Foreskin melanocyte (primary cell): ENCODE measurements at places on chromosomes 13 and 19.

- DNase-seq = no peak
Observed at GRCh38 chr13:76293751-76294150, 592.5 kb downstream of the KCTD12 start.

DNA sequence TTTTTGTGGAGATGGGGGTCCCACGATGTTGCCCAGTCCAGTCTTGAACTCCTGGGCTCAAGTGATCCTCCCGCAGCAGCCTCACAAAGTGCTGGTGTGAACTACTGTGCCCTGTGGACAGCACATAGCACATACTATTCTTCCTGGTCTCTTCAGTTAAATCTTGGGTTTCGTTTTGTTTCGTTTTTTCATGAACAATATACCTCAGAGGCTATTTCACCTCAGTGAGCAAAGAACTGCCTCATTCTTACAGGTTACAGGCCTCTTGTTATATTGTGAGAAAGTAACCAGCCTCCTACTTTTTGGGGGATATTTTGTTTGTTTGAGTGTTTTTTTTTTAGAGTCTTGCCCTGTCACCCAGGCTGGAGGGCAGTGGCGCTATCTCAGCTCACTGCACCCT lies 1.3 kb upstream of the C3 start:
- no peak for DNase-seq

DNA sequence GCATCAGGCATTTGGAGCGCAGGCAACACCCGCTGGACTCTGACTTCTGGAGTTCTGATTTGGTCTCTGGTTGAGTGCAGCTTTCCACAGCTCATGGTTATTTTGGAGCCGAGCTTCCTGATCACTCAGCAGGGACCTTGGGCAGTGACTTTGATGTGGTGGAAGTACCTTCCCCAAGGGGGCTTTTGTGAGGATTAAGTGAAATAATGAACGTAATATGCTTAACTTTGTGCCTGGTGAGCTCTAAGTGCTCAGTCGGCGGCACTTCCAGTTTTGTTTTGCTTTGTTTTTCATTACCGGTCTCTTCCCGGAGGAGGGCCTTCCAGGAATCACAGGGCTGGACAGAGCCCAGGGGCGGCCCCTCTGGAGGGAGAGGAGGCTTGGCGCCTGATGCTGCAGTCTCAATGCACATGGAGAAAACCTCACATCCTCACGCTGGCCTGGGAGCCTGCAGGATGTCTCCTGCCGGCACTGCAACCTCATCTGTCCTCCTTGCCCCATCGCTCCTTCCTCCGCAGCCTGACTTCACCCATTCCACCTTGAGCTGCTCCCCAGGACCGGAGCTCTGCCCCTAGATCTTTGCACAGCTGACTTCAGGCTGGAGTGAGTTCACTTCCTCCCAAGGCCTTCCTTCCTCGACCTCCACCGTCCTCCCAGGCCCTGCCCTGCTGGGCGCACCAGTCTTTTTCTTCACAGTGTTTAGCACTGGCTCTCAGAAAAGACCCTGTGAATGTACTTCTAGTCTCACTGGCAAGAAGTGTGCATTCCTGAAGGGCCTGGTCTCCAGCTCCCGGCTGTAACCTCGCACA lies 1.5 kb downstream of the PLEKHF1 start:
- no peak for DNase-seq

DNA sequence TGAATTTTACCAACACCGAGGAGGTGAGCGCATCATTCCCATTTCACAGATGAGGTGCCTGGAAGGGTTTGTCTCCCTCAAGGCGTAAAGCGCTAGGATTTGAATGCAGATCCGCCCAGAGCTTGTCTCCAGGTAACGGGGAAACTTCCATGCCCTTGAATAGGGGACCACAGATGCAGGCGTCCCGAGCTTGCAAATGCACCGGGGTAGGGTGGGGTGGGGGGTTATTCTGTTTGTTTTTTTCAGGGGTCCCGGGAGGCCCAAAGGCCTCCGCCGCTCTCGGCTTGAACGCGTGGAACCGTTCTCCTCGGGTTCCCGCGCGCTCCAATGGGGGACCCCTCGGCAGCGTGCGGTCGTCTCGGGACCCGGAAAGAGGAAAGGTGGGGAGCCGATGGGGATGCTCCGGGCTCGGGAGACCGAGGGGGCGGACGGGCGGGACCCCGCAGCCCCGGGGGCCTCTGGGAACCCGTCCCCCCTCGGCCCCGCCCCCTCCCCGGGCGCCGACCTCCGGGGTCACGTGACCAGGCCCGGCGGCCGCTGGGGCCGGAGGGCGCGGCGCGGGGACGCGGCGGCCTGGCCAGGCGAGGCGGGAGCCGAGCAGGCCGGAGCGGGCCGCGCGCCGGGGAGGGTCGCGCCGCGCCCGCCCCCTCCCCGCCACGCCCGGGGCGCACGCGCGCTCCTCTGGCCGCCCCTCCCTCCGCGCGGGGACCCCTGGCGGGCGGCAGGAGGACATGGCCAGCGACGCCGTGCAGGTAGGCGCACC lies at the start of gene PKN1:
Gene PKN1, plus strand, starts transcription at position 516 of the 763 bp plus-strand sequence. Its CDS starts 216 bp downstream, at position 732.
- no peak for DNase-seq

GRCh38 chr19:6260912-6261650 lies 18.7 kb downstream of the MLLT1 start:
- no peak for DNase-seq

- DNase-seq = no peak
Observed at GRCh38 chr19:54436628-54437252, 12.3 kb upstream of the LENG8 start.

DNA sequence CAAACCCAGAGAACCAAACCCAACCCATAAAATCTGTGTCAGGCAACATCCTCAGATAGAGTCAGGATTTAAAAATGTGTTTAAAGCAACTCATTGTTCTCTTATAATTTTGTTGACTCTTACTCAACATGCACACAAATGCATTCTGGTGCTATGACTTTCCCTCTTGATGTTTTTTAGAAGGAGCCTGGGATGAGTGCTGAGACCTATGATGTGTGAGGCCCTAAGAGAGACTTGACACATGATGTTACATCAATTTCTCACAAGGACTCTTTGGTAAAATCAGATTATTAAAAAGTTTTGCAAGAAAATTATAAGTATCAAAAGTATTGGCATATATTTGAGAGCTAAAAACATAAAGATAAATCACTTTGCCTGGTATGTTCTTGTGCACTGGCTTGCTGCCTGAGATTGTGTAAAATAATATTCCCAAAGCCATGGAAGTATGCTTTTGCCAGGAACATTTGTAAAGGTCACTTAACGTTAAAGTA lies 173.9 kb downstream of the DCLK1 start:
- DNase-seq = no peak

GRCh38 chr13:80547885-80548825 lies 207.2 kb upstream of the SPRY2 start:
- DNase-seq = no peak

- DNase-seq = no peak
Observed at GRCh38 chr13:81682081-81682630, 1341.2 kb upstream of the SPRY2 start.

DNA sequence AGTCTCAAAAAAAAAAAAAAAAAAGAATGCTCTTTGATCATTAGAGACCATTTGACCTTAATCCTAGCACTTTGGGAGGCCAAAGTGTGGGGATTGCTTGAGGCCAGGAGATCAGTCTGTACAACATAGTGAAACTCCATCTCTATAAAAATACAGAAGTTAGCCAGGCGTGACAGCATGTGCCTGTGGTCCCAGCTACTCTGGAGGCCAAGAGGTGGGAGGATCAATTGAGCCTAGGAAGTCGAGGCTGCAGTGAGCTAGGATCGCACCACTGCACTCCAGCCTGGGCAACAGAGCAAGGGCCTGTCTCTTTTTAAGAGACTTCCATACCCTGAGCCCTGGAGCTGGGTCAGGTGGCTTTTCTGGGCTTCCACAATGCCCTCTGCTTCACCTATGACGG lies 11.5 kb upstream of the COLGALT1 start:
- no peak for DNase-seq

DNA sequence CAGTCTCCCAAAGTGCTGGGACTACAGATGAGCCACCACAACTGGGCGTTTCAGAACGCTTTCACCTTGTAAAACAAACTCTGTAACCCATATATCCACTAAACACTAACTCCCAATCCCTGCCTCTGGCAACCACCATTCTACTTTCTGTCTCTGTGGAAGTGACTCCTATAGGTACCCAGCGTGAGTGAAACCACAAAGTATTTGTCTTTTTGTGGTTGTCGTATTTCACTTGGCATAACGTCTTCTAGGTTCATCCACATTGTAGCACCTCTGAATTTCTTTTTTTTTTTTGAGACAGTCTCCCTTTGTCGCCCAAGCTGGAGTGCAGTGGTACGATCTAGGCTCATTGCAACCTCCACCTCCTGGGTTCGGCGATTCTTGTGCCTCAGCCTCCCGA lies 44.8 kb downstream of the BRD4 start:
- no peak for DNase-seq

DNA sequence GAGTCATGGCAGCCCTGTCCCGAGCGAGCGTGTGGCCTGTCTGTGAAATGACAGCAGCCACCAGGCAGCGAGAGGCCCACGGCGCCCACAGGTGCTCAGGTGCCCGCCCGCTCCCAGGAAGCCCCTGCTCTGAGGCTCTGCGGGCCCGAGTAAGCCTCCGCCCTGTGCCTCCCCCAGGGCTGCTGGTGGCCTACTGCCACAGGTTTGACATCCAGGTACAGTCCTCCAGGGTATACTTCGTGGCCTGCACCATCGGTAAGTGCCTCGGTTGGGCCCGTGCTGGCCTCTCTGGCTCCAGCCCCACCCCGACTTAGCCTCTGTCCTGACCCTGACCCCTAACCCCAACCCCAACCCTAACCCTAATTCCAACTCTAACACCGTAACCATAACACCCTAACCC lies 15.0 kb upstream of the TMPRSS9 start:
- DNase-seq = no peak

GRCh38 chr19:19096641-19097627 lies 33.1 kb downstream of the SLC25A42 start:
- DNase-seq = no peak

GRCh38 chr19:4298810-4299550 lies 3.2 kb downstream of the TMIGD2 start:
- DNase-seq = no peak

- DNase-seq = peak; percentile 72
Observed at GRCh38 chr19:30512176-30513081, 140.2 kb downstream of the ZNF536 start.

DNA sequence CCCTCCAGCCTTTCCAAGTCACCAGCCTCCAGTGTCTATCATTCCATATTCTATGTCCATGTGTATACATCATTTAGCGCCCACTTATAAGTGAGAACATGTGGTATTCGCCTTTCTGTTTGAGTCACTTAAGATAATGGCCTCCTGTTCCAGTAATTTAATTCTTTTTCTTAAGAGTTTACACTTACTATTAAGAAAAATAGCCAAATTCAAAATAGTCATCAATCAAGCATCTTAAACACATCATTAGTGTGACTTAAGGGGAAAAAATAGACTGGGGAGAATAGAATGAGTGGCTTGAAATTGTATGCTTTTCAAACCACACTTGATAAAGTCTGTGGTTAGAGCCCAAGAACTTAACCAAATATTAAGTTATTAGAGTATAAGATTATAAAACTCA lies 248.0 kb downstream of the MAB21L1 start:
- DNase-seq = no peak

GRCh38 chr19:58305932-58306323 lies 751 bp downstream of the ERVK3-1 start:
- no peak for DNase-seq

GRCh38 chr19:19515642-19516519 lies at the start of gene NDUFA13:
Gene NDUFA13, plus strand, starts transcription at chr19:19516225. Its CDS starts 14 bp downstream, at chr19:19516239.
- DNase-seq = peak; percentile 91

DNA sequence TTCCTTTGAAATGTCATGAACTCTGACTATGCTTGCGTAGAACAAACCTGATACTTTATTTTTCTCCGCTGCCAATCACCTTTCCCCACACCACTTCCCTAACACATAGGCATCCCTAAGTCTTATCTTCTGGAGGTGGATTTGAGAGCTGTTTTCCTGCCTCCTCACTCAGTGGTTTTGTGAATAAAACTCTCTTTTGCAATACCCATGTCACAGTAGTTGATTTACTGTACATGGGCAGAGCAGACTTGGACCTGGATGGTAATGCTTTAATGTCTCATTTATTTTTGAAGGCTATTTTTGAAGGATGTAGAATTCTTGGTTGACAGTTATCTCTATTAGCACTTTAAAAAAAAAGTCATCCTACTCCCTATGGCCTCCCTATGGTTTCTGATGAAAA lies 881.8 kb downstream of the SLITRK5 start:
- no peak for DNase-seq

GRCh38 chr13:73776151-73776785 lies 357.9 kb downstream of the KLF12 start:
- no peak for DNase-seq

DNA sequence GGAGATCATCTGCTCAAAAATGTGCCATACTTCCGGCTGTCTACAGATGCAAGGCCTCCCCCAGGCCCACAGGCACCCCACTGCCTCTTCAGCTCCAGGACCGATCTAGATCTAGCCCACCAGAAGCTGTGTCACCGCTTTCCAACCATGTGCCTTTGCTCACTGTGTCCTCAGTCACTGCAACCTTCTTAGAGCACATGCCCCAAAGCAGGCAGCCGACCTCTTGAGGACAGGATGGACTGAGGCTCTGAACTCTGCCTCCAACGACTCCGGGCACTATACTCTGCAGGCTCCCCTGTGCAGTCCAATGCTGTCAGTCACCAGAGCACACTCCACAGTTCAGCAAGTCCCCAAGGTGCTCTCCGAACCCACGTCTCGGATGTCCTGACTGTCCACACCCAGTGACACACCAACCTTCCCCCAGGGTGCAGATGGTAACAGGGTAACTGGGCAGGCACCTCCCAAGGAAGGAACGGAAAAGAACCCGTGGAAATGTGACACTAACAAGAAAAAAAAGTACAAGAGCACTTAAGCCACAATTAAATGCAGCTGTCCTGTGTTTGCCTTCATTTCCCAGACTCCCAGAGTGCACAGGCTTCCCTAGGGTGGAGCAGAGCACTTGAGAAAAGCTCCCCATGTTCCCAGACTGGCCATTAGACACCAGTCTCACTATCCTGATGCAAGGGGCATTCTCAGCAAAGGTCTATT lies 4.8 kb downstream of the STK24 start:
- DNase-seq = no peak

DNA sequence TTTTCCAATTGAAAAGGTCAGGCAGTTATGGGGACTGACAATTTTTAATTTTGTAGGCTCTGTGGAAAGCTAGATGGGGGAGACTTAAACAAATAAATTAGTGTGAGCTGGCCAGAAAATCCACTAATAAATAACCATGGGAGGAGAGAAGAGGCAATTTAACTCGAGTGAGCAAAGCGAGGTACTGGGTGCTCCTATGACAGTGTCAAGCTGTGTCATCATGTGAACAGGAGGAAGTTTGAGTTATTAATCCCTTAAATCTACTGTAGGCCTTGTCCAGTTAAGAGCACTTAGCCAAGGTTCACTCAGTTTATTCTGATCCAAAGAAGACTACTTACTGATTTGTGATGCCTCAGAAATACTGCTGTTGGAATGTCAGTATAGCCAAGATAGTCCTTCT lies 122.8 kb downstream of the OXGR1 start:
- DNase-seq = no peak
